Esophagus muscularis mucosa (tissue), 4 donors: ENCODE measurements at places on chromosomes 6 and 20. TPM values are rescaled to one million over a fixed set of nuclear protein-coding genes. Genes with fewer than 3 reads are reported as not detected.

The COL20A1 gene
- not detected for total RNA-seq

The UCKL1 gene
- 28.7 TPM for total RNA-seq

The SLC52A3 gene
- 1.5 TPM for total RNA-seq

The SIRPB1 gene
- total RNA-seq, result 2.3 TPM

The FHL5 gene
- total RNA-seq, result 33.7 TPM

The GSTA2 gene
- not detected for total RNA-seq

The RFX6 gene
- not detected for total RNA-seq

The CYP24A1 gene
- not detected for total RNA-seq

The TMEM244 gene
- total RNA-seq, result not detected

The C6orf58 gene
- total RNA-seq, result not detected

The CCM2L gene
- total RNA-seq, result 11.3 TPM

The PDE10A gene
- 8.8 TPM for total RNA-seq

The TM9SF4 gene
- 23.2 TPM for total RNA-seq

The CGAS gene
- 4.5 TPM for total RNA-seq

The SYNCRIP gene
- 74.4 TPM for total RNA-seq

The SLC35D3 gene
- not detected for total RNA-seq
